ENCODE measurements at places on chromosomes 13 and 19.

GRCh38 chr13:38543561-38543960, 143.3 kb upstream of the FREM2 start:
- no peak for DNase-seq

DNA sequence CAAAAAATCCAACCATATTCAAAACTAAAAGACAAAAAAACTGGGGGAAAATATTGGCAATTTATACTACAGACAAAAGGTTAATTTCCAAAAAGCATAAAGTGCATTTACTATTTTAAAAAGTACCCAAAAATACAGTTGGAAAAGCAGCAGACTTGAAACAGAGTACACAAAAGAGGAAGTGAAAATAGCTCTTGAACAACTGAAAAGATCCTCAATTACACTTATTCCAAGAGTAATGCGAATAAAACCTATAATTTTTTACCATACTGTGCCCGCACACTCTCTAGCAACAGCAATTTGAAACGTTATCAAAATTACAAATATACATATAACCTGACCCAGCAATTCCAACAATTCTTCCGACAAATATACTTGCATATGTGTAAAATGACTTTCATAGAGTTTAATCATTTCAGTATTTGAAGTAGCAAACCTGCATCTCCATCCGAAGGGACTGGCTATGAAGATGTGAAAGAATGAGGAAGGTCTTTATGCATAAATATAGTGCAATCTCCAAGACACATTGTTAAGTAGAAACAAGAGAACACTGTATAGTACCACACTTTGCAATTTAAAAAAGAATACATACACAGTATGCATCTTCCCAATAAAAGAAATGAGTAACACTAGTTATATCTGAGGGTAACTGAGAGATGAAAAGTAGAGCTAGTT, 25.4 kb downstream of the ALG5 start:
- DNase-seq = no peak

GRCh38 chr19:47275791-47276461, 1.2 kb downstream of the INAFM1 start:
- DNase-seq = no peak

GRCh38 chr13:83794583-83794982, 87.7 kb downstream of the SLITRK1 start:
- no peak for DNase-seq

DNA sequence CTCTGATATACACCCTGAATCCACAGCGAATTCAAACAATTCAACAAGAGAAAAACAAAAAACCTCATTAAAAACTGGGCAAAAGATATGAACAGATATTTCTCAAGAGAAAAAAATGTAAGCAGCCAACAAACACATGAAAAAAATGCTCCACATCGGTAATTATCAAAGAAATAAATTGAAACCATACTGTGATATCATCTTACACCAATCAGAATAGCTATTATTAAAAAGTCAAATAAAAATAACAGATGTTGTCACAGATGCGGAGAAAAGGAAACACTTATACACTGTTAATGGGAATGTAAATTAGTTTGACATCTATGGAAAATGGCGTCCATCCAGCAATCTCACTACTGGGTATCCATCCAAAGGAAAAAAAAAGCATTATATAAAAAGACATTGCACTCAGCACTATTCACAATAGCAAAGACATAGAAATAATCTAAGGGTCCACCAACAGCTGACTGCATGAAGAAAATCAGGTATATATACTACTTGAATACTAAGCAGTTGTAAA, 1495.0 kb upstream of the PCDH20 start:
- no peak for DNase-seq

GRCh38 chr13:113742000-113742441, 17.0 kb upstream of the TMEM255B start:
- DNase-seq = no peak

- peak; percentile 69 for DNase-seq
Measured at GRCh38 chr19:15466851-15467733, 2.7 kb upstream of the RASAL3 start.

GRCh38 chr19:18340190-18340989, at the start of gene PGPEP1:
TSS of gene PGPEP1 (plus strand) at chr19:18340598. CDS start at chr19:18340682, 84 bp downstream.
- peak; percentile 40 for DNase-seq

DNA sequence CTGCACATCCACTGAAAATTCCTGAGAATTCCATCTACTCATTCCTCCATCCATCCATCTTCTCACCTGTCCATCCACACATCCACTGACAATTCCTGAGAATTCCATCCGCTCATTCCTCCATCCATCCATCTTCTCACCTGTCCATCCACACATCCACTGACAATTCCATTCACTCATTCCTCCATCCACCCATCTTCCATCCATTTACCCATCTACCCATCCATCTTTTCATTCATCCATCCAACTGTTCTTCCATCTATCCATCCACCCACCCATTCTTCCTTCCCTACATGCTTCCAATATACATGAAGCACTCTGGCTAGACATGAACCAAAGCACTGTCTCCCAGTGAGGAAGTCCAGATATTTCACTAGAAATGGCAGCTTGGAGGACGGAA, 15.6 kb downstream of the TRPM4 start:
- no peak for DNase-seq

DNA sequence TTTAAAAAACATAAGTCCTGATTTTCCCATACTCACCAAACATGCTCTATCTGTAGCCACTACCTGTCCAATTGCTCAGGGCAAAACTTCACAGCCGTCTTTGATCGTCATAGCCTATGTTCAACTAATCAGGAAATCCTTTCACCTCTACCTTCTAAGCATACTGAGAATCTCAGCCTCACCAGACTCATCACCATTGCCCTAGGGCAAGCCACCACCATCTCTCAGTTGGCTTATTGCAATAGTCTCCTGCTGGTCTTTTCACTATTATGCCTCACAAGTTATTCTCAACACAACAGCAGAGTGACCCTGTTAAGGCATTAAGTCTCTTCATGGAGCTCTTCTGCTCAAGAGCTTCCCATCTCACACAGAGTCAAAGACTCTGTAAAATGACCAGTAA, 260.4 kb upstream of the MAB21L1 start:
- DNase-seq = no peak

DNA sequence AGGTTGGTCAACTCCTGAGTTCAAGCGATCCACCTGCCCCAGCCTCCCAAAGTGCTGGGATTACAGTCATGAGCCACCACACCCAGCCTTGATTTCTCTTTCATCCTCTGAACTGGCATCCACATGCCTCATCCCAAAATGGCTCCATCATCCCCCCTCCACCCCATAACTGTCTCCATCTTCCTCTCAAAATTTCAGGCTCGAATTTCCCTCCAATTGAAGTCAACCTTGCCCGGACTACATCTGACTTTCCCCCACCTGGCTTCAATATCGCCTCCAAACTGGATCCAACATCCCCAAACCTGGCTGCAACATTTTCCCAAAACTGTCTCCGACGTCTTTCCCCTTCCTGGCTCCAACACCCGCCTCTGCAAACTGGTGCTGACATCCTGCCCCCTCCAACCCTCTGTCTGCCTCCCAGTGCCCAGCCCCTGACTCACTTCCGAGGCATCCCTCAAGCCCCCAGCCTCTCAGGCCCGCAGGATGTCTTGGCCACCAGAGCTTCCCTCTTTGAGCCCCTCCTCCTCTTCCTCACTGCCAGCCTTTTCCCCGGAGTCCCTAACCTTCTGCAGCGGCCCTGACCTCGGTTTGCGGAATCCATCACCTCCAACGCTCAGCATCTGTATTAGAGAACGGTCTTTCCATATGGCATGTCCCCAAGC, 943 bp downstream of the EXOC3L2 start:
- DNase-seq = no peak

DNA sequence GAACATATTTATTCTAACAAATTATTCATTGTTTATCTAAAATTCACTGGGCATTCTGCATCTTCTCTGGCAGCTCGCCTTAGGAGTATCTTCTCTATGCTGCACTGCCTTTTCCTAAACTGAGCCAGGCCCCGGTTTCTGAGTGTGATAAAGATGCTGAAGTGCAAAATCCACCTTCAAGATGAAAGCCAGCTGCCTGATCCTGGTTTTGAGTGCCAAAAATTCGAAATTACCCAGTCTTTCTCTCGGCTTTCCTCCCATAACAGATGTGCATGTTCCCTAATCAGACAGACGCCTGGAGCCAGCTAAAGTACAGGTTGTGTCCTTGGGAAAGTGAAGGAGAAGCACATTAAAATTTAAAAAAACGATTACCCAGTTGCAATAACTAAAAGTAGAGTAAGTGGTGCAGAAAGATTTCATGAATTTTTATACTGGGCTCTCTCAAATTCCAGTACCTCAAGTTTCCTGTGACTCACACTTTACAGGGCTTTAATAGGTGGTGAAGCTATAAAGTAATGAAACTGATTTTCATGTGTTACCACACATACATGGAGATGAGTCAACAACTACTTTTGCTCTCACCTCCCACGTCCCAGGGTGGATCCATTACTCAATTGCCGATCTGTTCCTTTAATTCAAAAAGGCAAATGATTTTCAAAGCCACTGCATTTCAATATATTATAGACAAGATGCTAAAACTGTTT, 65.0 kb upstream of the GTF2F2 start:
- no peak for DNase-seq

DNA sequence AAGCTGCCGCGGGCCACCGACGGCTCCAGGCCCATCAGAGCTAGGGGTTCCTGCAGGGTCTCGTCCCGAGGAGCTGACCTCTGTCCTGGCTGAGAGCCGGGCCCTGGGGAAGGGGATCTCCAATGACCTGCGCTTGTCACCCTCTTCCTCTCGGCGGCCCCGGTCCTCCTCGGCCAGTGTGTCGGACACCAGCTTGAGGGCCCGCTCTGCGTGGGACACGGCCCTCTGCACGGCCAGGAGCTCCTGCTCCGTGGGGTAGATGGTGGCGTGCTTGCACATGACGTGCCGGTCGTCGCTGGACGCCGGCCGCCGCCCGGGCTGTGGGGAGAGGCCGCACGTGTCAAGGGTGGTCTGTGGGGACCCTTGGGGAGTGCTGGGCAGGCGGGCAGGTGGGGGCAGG, 32.7 kb upstream of the MATK start:
- no peak for DNase-seq

GRCh38 chr19:7823686-7824301, 6.2 kb upstream of the EVI5L start:
- DNase-seq = no peak

DNA sequence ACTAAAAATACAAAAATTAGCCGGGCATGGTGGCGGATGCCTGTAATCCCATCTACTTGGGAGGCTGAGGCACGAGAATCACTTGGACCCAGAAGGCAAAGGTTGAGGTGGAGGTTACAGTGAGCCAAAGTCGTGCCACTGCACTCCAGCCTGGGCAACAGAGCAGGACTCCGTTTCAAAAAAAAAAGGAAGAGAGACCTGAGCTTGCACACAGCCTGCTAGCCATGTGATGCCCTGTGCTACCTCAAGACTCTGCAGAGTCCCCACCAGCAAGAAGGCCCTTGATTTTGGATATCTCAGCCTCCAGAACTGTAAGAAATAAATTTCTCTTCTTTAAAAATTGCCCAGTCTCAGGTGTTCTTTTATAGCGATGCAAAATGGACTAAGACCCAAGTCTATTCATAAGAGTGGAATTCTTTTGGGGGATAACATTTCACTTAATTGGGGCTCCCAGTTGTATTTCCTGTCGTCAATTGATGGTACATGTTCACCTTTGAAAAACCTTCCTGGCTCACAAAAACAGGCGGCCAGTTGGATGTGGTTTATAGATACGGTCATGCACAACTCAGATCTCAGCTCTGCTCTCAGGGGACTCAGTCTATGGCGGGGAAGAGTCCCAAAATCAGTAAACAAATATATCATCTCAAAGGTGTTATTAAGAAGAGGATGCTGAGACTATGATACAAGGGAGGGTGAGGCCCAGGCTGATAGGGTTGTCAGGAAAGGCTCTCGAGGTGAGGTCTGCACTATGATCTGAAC, 2.4 kb upstream of the CHERP start:
- DNase-seq = no peak

DNA sequence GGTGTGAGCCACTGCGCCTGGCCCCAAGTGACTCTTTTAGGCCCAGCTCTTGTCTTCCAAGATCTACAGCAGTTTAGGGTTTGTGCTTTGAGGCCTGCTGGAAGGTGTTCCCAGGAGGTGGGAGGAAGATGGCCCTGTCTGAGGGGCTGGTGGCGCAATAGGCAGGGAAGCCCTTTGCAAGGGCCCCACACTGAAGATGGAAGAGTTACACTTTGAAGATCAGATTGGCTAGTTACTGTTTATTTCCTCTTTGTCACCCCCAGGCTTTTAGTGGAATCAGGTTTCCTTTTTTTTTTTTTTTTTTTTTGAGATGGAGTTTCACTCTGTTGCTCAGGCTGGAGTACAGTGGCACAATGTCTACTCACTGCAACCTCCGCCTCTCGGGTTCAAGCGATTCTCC, 1.9 kb upstream of the RABAC1 start:
- DNase-seq = no peak

DNA sequence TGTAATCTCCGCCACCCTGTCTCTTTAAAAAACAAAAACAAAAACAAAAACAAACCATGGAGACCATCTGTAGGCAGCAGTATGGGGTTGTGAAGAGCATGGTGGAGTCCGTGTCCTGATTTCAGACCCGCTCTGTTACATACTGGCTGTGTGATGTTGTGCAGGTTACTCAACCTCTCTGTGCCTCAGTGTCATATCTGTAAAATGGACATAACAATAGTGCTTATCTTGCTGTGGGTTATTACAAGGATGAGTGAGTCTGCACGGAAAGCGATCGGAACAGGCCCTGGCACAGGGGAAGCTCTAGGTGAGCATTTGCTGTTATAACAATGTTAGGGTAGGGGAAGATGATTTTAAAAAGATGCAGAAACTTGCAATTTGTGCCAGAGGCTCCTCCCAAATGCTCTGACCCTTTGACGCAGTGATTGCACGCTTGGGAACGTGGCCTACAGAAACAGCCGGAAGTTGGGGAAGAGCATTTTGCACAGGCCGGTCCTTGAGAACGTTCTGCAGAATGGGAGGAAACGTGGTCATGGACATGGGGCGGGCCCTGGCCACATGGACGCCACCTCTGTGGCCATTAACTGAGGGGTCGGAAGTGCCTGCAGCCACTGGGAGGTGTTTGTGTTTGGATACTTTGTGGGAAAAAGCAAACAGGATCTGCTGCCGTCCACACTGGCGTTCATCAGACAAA, 15.7 kb upstream of the SELENOW start:
- no peak for DNase-seq

- DNase-seq = no peak
Measured at GRCh38 chr13:106373304-106373988, 162.0 kb downstream of the EFNB2 start.

GRCh38 chr13:106850973-106851650, 283.2 kb upstream of the ARGLU1 start:
- no peak for DNase-seq

GRCh38 chr13:19993024-19993423, 34.5 kb downstream of the ZMYM2 start:
- no peak for DNase-seq

- DNase-seq = peak; percentile 35
Measured at GRCh38 chr19:44694184-44694579, 4.8 kb upstream of the CEACAM16 start.

GRCh38 chr13:23617551-23618024, 47.4 kb downstream of the TNFRSF19 start:
- DNase-seq = no peak

Data from CD4-positive, alpha-beta T cell treated with Interleukin-4 for 1 hour (primary cell).